Stimulated activated CD8-positive, alpha-beta memory T cell treated with anti-CD3 and anti-CD28 coated beads, Interleukin-4, amount 100 ng/mL, for 48 hours (primary cell): ENCODE measurements at places on chromosomes 12 and 14.
A peak's percentile ranks its signal among the peaks of the same experiment; 100 is the strongest.

DNA sequence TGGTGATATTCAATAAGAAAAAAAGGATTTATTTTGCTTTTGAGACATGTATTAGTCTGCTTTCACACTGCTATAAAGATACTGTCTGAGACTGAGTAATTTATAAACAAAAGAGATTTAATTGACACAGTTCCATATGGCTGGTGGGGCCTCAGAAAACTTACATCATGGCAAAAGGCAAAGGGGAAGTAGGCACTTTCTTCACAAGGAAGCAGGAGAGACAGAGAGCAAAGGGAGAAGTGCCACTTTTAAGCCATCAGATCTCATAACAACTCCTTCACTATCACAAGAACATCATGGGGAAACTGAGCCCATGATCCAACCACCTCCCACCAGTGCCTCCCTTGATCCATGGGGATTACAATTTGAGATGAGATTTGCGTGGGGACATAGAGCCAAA is 43.9 kb downstream of the BHLHE41 start:
- DNase-seq = no peak

DNA sequence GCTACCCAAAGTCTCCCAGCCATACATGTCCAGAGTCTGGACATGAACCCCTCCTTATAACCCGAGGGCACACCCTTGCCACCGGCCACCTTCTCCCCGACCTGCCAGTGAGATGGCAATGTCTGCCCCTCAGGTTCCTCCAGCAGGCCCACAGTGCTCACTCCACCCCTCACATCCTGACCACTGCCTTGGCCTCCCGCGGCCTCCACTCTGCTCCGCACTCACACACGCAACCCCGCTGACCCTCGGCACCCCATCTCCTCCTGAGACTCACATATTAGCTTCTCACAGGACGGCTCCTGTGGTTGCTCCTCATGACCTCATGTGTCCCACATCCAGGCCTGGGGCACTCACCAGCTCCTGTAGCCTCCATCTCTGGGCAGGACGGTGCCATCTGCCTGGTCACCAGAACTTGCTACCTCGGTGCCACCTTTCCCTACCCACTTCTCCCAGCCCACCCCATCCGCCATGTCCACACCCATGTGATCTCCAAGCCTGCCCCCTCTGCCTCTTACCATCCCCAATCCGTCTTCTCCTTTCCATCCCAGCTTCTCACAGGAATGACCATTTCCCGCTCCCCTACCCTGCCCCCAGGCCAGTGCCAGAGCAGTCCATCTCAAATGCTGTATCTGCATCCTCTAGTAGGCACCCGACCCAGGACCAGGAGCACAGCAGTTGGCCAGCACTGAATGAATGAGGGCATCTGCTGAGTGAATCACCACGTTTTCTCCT is 198.6 kb upstream of the DIO3 start:
- no peak for DNase-seq

GRCh38 chr14:69543341-69544115 is 31.1 kb downstream of the CCDC177 start:
- DNase-seq = peak; percentile 50

- no peak for DNase-seq
Observed at GRCh38 chr12:107992870-107993451, 136.1 kb upstream of the WSCD2 start.

DNA sequence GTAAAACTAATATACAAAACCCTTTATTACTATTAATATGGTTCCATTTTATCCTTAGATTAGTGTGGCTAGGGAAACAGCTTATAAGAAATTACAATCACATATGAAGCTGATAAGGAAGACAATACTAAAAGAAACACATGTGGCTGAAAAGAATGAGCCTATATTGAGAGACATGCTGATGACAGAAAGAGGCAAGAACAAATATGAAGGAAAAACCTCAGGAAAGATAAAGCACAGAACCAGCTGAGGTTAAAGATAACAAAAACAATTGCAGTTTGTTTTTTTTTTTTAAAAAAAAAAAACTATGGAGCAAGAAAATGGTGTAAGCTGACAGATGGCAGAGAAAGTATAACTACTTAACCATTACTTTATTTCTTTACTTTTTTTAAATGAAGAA is 69.2 kb upstream of the OSBPL8 start:
- no peak for DNase-seq

DNA sequence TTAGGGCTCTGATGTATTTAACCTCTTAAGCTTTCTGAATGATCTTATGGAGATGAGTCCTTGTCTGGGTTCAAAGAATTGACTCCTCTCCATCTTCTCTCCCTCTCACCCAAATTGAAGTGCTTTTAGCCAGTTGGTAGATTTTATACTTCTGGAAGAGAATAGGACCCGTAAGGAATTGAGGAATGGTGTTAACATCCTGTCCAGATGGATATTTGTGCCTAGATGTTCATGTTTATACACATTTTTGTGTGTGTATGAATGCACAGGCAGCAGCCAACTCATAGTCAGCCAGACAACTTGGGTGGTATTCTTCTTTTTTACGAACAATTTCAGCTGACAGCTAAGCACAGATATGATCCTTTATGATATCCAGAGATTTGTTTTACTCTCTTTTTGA is 449.6 kb upstream of the RGS6 start:
- no peak for DNase-seq

GRCh38 chr14:75294649-75295033 is 16.0 kb downstream of the FOS start:
- no peak for DNase-seq

- peak; percentile 74 for DNase-seq
Observed at GRCh38 chr14:100159094-100159864, at the start of gene DEGS2. Gene DEGS2 (minus strand): TSS chr14:100159645. CDS start chr14:100159587, 58 bp downstream.

DNA sequence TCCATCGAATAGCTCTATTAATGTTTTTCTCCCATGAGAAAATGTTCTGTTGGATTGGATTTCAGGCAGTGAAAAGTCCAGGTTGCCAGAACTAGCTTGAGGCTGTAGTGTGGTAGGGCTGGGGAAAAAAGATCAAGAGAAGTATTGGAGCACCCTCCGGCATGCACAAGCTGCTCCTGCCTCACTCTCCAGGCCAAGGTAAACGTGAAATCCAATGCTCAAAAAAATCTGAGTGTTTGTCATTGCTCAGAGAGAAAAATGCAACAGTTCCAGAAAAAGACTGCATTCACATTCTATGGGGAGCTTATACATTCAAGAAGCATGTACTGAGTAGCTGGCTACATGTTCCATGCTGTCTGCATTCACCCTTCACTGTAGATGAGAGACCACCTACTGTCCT is 680.9 kb upstream of the TBX3 start:
- no peak for DNase-seq

DNA sequence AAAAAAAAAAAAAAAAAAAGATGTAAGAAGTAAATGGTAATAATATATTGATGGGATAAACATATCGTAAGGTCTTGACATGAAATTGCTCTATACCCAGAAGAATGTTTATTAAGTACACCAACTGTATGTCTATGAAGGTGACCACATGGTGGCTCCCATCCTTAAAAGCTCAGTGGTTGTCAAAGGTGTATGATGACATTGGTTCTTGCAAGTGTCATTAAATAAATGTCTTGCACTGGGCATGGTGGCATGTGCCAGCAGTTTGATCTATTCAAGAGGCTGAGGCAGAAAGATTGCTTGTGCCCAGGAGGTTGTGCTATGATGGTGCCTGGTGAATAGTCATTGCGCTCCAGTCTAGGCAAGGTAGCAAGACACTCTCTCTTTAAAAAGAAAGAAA is 10.4 kb downstream of the CCT2 start:
- DNase-seq = no peak

DNA sequence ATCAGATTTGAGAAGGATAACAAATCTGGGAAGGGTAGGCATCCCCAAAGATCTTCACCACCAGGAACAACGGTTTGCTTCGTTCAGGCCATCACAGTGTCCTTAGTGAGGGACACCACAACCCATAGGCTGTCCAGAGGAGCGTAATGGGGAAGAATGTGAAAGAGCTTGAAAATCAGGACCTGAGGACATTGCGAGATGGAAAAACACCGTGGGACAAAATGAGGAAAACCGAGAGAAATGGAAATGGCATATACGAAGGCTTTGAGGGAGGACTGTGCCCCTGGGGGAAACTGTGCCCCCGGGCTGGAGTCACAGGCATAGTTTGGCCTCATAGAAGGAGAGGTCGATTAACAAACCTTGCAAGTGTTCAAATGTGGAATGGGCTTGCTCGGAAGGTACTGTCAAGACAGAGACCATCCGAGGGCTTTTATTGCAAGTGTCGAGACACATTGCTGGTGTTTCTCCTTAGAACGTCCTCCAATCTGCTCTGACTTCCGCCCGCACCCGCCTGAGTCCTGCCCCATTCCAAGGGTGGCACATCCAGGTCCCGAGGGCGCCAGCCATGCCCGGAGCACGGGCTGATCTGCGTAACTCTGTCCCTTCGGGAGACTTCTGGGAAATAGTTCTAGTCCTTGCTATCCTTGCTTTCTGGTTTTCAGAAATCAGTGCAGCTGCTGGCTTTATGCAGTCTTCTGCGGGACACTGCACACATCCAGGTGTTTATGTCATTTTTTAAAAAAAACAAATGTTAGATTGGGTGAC is 885 bp upstream of the PALS1 start:
- peak; percentile 49 for DNase-seq

DNA sequence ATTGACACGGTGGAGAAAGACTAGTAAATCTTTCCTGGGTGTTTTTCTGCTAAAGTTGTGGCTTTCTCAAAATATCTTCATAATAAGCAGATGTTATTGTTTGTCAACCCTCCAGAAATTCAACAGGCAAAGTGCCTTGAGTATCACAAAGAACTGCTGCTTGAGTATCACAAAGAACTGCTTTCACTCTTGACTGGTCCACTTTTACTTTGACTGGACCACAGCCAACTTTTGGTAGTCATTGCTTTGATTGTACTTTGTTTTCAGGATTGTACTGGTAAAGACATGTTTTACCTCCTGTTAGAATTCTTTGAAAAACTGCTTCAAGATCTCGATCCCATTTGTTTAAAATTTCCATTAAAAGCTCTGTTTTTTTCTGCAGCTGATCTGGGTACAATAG is 62.6 kb downstream of the PDZRN4 start:
- no peak for DNase-seq

DNA sequence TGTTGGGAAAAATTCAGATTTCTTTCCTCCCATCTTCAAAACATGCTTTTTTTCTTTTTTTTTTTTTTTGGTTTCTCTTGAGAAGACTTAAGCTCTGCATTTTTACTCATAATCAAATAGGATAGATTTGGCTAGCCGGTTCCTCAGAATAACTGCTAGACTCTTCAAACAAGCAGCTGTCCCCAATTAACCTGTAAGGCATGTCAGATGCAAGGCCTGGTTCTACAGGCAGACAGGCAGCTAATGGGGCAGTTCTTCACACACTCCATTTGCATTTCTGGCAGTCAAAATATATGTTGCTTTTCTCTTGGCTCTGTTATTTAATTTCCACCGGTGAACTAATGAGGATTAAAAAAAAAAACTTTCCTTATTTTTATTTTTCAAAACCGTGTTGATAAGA is 228.0 kb upstream of the ATP2B1 start:
- DNase-seq = no peak

- peak; percentile 45 for DNase-seq
Observed at GRCh38 chr12:25958428-25959070, at the start of gene RASSF8. Gene RASSF8 (plus strand): TSS chr12:25958682. CDS start chr12:26055344, 96,662 bp downstream.

DNA sequence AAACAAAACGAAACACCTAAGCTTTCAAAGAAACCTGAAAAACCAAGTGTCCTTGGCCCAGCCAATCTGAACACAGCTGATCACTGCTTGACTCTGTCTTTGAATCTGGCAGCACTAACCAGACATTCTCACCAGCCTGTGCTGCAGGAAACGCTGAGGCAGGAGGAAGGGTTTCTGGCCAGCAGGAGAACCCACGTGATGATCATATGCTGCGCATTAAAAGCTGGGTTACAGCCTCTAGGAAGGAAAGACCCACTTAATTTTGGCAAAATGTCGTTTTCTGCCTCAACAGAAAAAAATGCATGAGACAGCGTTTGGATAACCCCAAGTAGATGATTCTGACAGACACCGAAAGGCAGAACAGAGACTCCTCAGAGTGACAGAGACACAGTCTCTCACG is 9.8 kb downstream of the APPL2 start:
- DNase-seq = no peak

DNA sequence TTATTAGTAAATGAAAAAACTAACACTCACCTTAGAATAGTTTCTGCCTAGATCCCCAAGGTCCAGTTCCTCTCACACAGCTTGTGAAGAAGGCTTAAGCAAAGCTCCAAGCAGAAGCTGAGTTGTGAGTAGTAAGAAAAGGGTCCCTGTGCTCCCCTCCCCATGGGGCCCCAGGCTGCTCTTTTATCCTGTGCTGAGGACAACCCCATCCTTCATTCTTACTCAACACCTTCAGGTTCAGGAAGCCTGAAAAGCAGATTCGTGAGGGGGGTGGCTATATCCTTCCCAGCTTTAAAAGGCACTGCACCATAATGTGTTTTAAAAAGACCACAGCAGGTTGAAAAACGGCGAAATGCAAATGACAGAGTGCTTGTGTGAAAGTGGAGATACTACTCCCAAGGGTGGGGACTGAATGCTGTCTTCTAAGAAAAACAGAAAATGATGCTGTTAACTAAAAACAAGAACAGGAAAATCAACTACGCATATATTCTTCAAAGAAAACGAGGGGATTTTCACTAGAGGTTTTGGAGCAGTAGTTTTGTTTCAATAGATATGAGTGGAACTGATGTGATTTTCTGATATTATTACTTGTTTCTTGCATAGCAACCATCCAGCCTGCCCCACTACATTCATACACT is 182.7 kb downstream of the KTN1 start:
- no peak for DNase-seq

DNA sequence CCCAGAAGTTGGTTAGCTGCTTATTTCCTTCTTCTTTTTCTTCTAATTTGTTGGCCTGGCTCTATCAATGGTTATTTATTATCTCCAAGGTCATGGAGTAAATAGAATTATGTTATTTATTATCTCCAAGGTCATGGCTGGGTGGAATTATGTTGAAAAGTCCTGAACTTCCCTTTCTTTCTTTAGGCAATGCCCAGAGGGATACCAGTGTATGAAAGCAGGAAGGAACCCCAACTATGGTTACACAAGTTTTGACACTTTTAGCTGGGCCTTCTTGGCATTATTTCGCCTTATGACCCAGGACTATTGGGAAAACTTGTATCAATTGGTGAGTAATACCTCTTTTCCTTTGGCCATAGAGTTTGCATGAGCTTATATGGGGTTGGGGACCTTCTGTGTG is 111.6 kb downstream of the SCN8A start:
- no peak for DNase-seq

GRCh38 chr12:2276288-2277033 is 223.7 kb downstream of the CACNA1C start:
- no peak for DNase-seq

- DNase-seq = no peak
Observed at GRCh38 chr12:10701843-10702242, 21.3 kb downstream of the YBX3 start.

DNA sequence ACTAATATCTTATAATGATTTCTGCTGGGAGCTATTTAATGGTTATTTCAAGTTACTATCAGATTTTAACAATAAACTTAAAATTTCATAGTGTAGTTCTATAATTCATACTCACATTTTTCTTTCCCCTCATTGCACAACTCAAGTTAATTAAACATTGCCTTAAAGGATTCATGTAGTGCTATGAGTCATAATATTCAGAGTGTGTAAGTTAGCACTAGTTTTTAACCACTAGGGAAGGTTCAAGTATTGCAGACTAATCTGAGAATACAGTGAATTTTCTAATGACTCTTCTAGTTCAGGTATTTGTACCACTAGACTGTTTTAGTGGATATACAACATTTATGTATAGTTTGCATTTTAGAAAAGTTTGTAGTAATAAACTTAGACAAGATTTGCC is 49.9 kb downstream of the FOXA1 start:
- DNase-seq = no peak
